ENCODE measurements at places on chromosomes 2 and 18. TPM values are rescaled to one million over a fixed set of nuclear protein-coding genes. Genes with fewer than 3 reads are reported as not detected.

CFAP53 gene
- 0.18 TPM for total RNA-seq

KCNG3 gene
- 0.06 TPM for total RNA-seq

COL4A3 gene
- total RNA-seq, result not detected

GCG gene
- not detected for total RNA-seq

DSEL gene
- total RNA-seq, result 7.6 TPM

DSG4 gene
- not detected for total RNA-seq

PLA2R1 gene
- 14.5 TPM for total RNA-seq

IL36B gene
- total RNA-seq, result not detected

PPP1R1C gene
- 0.93 TPM for total RNA-seq

CCDC85A gene
- 8.0 TPM for total RNA-seq

ZDBF2 gene
- total RNA-seq, result 8.2 TPM

DLX1 gene
- not detected for total RNA-seq

VAMP5 gene
- 140 TPM for total RNA-seq

ZBTB7C gene
- 0.06 TPM for total RNA-seq

RGPD4 gene
- total RNA-seq, result not detected

DOK6 gene
- total RNA-seq, result 1.2 TPM

ACOXL gene
- 0.10 TPM for total RNA-seq

KYNU gene
- under 0.01 TPM for total RNA-seq

ZNF385B gene
- total RNA-seq, result not detected

MC4R gene
- not detected for total RNA-seq

CTAGE1 gene
- total RNA-seq, result not detected

FKBP1B gene
- total RNA-seq, result 14.9 TPM

TXNDC9 gene
- 100 TPM for total RNA-seq

G6PC2 gene
- not detected for total RNA-seq

E2F6 gene
- total RNA-seq, result 13.9 TPM

IL1RL1 gene
- 20.5 TPM for total RNA-seq

LAMA1 gene
- 3.1 TPM for total RNA-seq

ERBB4 gene
- 0.18 TPM for total RNA-seq

CEP76 gene
- total RNA-seq, result 5.7 TPM

CAVIN2 gene
- 240 TPM for total RNA-seq

DSC2 gene
- total RNA-seq, result 0.64 TPM

PSMA8 gene
- total RNA-seq, result not detected

DNAJC27 gene
- total RNA-seq, result 2.3 TPM

C1QL2 gene
- not detected for total RNA-seq

MPP4 gene
- total RNA-seq, result 24.4 TPM

UGT1A8 gene
- total RNA-seq, result not detected

OTOF gene
- not detected for total RNA-seq

MOCOS gene
- total RNA-seq, result 1.8 TPM

HNMT gene
- total RNA-seq, result 1.4 TPM

PLGLB2 gene
- 0.99 TPM for total RNA-seq

CKAP2L gene
- 2.5 TPM for total RNA-seq

COL4A4 gene
- under 0.01 TPM for total RNA-seq

ZNF804A gene
- total RNA-seq, result 0.82 TPM

UGT1A4 gene
- total RNA-seq, result 0.12 TPM

TCF23 gene
- not detected for total RNA-seq

NTSR2 gene
- total RNA-seq, result not detected

MYO7B gene
- total RNA-seq, result 1.2 TPM

GKN1 gene
- not detected for total RNA-seq
